ENCODE measurements at places on chromosomes 3 and 15.

- peak overlapping the region; percentile 99 for H3K27ac ChIP-seq
- H3K4me1 ChIP-seq: peaks cover 73% of the 10 kb centered on the region
- H3K36me3 ChIP-seq: no peaks in the 10 kb centered on the region
- no peak overlapping the region for H3K4me3 ChIP-seq
Measured at GRCh38 chr15:72227720-72228119, 3.3 kb downstream of the PKM start.

DNA sequence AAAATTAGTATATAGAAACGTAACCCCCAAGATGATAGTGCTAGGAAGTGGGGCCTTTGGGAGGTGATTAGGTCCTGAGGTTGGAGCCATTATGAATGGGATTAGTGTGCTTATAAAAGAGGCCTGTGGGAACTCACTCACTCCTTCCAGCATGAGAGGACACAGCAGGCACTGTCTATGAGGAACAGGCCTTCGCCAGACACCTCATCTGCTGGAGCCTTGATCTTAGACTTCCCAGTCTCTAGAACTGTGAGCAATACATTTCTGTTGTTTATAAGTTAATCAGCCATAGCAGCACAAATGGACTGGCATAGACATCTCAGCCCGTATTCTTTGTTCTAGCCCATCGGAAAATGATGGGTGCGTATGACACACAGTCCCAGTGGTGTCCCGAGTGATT, 152.3 kb downstream of the GABRG3 start:
- H3K4me1 ChIP-seq: no peaks in the 10 kb centered on the region
- no peak for DNase-seq
- no peak overlapping the region for H3K27ac ChIP-seq
- H3K36me3 ChIP-seq: no peaks in the 10 kb centered on the region
- no peaks in the 10 kb centered on the region for H3K27me3 ChIP-seq

DNA sequence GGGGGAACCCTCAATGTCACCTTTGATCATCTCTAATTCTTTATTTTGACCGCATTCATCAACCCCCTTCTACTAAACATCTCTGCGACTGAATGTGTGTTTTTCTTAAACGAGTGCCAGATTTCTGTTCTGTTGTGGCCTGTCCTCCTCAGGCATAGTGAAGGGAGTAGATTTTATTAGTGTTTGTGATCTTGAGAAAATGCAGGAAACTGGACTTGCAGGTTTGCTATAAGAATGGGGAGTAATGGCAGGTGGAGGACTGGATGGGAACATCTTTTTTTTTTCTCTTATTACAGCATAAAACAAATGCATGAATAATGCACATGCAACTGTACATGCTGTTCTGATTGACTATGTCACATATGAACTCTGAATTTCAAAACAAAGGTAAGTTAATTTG, 59.3 kb downstream of the ADAMTSL3 start:
- H3K27ac ChIP-seq: no peak overlapping the region
- no peaks in the 10 kb centered on the region for H3K36me3 ChIP-seq
- no peaks in the 10 kb centered on the region for H3K4me1 ChIP-seq
- no peak overlapping the region for H3K4me3 ChIP-seq
- no peak for DNase-seq
- H3K27me3 ChIP-seq: no peaks in the 10 kb centered on the region

DNA sequence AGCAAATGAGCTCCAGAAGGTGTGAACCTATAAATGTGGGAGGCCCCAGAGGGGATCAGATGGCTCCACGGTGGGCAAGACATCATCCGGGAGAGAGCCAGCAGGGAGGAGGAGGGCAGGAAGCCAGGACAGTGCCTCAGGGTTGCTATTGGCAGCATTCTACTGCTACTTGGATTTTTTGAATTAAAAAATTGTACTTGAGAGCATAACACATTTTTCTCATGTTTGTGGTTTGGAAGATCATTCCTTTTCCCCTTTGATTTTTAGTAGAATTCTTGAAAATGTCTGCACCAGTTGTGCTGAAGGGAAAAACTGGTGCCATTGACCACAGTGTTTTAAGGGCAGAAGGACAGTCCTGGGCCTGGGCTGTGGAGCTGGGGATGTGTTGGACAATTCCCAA, 59.2 kb downstream of the LYZL4 start:
- H3K4me1 ChIP-seq: no peaks in the 10 kb centered on the region
- H3K4me3 ChIP-seq: no peak overlapping the region
- H3K27me3 ChIP-seq: no peaks in the 10 kb centered on the region
- H3K27ac ChIP-seq: no peak overlapping the region
- DNase-seq: peak; percentile 13
- H3K36me3 ChIP-seq: no peaks in the 10 kb centered on the region

DNA sequence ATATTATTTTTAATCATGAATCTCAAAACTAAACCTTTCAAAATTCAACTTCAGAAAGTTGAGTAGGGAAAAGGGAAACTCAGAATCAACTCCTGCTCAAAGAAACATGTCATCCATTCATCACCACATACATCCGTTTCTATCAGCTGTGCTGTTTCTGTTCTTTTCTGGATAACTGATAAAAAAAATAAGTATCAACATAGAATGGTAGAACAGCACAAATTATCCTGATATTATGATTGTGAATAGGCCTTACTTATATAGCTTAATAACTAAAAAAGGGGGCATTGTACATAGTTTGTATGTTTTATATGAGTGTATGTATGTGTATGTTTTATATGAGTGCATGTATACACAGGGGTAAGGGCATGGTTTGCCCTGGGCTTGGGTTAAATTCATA, 3.1 kb downstream of the TM4SF1 start:
- H3K27ac ChIP-seq: no peak overlapping the region
- H3K27me3 ChIP-seq: no peaks in the 10 kb centered on the region
- H3K36me3 ChIP-seq: no peaks in the 10 kb centered on the region
- peaks cover 62% of the 10 kb centered on the region for H3K4me1 ChIP-seq
- H3K4me3 ChIP-seq: no peak overlapping the region
- no peak for DNase-seq

GRCh38 chr3:71397046-71397445, 186.5 kb downstream of the FOXP1 start:
- DNase-seq: no peak
- H3K4me3 ChIP-seq: no peak overlapping the region
- no peak overlapping the region for H3K27ac ChIP-seq
- H3K27me3 ChIP-seq: no peaks in the 10 kb centered on the region
- no peaks in the 10 kb centered on the region for H3K36me3 ChIP-seq

GRCh38 chr15:66408675-66409282, 22.1 kb downstream of the MAP2K1 start:
- no peaks in the 10 kb centered on the region for H3K36me3 ChIP-seq
- DNase-seq: no peak
- no peak overlapping the region for H3K27ac ChIP-seq
- peaks cover 18% of the 10 kb centered on the region for H3K4me1 ChIP-seq
- no peak overlapping the region for H3K4me3 ChIP-seq

GRCh38 chr3:162200836-162201235, 704.2 kb downstream of the OTOL1 start:
- no peak overlapping the region for H3K4me3 ChIP-seq
- H3K27me3 ChIP-seq: no peaks in the 10 kb centered on the region
- DNase-seq: no peak
- H3K4me1 ChIP-seq: no peaks in the 10 kb centered on the region

DNA sequence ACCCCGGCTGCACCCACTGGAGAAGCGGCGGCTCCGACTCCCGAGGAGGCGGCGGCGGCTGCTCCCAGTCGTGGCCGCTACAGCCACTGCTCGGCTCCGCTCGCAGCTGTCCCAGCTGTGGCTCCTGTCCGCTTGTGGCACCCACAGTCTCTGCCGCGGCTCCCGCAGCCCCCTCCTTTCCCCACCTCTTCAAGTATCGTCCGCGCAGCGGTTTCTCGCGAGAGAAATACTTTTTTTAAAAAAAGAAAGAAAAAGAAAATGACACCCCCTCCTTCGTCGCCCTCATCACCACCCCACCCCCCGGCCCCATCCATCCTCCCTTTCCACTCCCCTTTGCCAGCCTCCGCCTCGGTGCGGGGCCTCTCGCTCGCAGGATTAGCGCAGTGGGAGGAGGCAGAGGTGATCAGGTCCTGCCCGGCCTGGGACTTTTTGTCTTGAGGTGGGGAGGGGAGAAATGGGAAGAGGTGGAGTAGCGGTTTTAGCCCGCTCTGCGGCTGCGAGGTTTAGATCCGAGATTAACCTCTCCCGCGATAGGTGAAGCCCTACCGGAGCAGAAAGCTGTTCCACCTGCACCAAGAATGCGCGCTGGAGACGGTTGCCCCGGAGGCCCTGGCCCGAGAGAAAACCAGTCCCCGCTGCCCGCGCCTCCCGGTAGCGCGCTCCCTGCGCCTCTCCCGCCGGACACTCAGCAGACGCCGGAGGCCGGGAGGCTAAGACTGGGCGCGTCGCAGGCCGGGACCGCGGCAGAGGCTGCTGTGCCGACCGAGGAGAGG, at the start of gene FBN1:
Gene FBN1, minus strand, starts transcription at position 152 of the 773 bp plus-strand sequence. CDS start 940 bp downstream, outside the sequence.
- peak within 1 kb of the TSS; percentile 96 for H3K4me3 ChIP-seq
- no peaks in the 10 kb centered on the region for H3K4me1 ChIP-seq
- peak within 1 kb of the TSS; percentile 95 for H3K27ac ChIP-seq
- H3K27me3 ChIP-seq: no peaks in the 10 kb centered on the region
- H3K36me3 ChIP-seq: no peaks in the 10 kb centered on the region

DNA sequence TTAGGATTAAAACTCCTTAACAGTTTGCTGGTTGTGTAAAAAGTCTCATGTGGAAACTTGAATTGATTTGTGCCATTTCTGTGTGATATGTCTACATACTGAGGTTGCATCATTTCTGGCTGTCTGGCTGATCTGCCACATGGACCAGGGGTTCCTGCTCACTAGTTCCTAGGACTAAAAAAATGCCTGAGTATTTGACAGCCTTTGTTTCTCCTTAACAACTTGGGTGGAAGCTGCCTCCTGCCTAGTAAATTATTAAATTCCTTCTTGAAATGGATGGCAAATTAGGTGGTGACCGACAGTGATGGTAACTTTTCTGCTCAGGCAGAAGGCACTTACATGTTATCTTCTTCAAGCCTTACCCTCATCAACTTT, 226.9 kb upstream of the MRPL3 start:
- DNase-seq: no peak
- H3K4me3 ChIP-seq: no peak overlapping the region
- H3K27ac ChIP-seq: no peak overlapping the region
- no peaks in the 10 kb centered on the region for H3K4me1 ChIP-seq
- no peaks in the 10 kb centered on the region for H3K36me3 ChIP-seq

DNA sequence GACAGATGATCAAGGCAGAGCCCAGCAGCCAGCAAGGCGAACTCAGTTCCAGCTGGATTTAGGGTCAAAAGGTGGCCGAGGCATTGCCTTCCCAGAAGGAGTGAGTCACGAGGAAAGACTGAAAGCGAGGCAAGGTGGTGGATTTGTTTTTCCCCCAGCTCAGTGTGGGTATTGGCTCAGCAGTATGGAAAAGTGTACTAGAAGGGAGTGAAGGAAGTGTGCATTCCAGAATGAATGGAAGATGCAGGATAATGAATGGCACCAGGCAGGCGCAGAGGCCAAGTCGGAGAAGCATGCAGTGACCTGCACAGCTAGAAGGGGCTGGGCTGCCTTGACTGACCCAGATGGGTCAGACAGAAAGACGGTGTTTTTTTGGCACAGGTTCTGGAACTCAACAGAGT, 46.3 kb downstream of the FOXP1 start:
- no peaks in the 10 kb centered on the region for H3K27me3 ChIP-seq
- no peak overlapping the region for H3K4me3 ChIP-seq
- no peaks in the 10 kb centered on the region for H3K36me3 ChIP-seq
- no peak for DNase-seq
- peaks cover 43% of the 10 kb centered on the region for H3K4me1 ChIP-seq

GRCh38 chr15:94236608-94237007, 5.2 kb downstream of the MCTP2 start:
- no peak overlapping the region for H3K4me3 ChIP-seq
- no peak overlapping the region for H3K27ac ChIP-seq
- no peaks in the 10 kb centered on the region for H3K27me3 ChIP-seq
- no peaks in the 10 kb centered on the region for H3K4me1 ChIP-seq
- no peaks in the 10 kb centered on the region for H3K36me3 ChIP-seq
- no peak for DNase-seq

DNA sequence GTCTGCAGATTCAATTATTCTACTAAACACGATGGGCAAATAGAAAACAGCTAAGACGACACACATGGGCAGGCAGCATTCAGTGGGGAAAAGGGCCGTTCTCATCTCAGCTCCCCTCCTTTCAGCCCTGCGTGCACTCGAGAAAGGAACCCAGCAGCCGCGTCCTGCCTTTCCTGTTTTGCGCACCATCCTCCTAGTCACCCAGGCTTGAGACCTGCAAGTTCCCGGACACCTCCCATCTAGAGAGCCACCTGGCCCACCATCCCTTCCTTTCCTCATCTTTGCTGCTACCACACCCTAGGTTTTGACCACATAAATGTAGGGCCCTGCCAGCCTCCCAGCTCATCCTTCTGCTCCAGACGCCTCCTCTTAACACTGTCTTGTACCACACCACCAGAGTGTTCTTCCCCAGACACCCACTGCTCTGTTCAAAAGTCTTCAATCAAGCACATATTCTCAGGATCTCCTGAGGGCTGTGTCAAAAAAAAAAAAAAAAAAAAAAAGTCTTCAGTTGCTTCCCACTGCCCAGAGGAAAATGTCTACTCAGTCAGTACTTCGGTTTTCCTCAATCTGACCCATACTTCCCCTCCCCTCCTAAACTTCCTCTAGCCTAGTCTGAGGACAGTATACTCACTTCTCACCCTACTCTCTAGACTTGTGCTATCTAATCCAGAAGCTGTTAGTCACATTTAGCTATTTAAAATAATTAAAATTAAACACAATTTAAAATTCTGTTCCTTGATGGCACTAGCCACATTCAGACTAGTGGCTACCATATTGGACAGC, 182.0 kb downstream of the STT3B start:
- DNase-seq: no peak
- no peak overlapping the region for H3K27ac ChIP-seq
